ENCODE measurements at places on chromosomes 7 and 10.

- DNase-seq: no peak
These were observed 125.3 kb downstream of the CHCHD3 start for GRCh38 chr7:132956556-132956955.

- DNase-seq: peak; percentile 19
These were observed 111.9 kb upstream of the RHEB start for GRCh38 chr7:151631570-151631952.

DNA sequence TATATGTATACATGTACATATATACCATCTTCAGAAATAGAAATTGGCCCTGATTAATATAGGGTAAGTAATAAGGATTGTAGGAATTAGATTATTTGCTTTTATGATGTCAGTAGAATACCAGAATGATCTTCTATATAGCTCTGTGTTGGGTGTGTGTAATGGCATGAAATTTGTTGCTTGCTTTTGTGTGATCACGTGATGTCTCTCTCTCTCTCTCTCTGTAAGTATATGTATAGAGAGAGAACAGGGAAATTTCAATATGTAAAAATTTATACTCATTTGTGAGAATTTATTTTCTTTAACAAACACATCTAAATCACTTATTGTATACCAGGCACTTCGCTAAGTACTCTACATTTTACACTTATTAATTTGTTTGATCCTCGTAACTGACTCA, 272.7 kb downstream of the BICC1 start:
- DNase-seq: no peak

DNA sequence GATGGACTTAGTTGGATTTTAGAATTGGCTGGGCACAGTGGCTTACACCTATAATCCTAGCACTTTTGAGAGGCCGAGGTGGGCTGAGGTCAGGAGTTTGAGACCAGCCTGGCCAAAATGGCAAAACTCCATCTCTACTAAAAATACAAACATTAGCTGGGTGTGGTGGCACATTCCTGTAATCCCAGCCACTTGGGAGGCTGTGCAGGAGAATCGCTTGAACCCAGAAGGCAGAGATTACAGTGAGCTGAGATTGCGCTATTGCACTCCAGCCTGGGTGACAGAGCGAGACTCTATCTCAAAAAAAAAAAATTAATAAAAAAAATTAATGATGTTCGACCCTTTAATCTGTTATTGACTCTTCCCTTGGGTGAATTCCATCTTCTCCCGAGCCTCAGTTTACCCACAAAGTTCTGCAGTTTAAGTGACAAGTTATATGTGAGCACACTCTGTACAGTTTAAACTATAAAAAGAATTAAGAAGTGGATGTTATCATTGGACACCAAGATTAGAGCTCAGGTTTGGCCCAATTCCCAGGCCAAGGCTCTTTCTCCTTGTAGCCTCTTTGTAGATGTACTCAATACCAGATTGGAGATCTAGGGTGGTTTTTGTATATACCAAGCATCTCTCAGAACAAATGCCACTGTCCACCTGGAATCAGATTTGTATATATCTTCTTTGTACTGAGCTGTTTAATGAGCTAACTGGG, 15.0 kb downstream of the KAT6B start:
- no peak for DNase-seq

DNA sequence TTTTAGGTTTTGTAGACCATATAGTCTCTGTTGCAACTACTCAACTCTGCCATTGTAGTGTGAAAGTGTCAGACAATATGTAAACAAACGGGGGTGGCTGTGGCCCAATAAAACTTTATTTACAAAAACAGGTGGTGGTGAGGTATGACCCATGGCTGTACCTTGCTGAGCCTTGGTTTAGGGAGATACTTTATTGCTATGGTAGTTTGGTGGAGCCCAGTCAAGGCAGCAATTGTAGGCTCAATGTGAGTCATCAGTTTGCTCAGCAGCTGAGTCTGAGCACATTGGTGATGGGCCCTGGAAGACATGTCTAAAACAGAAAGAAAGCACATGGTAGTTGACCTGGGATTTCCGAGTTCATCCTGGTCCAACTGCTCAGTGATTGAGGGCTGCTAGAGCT, 242.5 kb downstream of the REEP3 start:
- DNase-seq: no peak

DNA sequence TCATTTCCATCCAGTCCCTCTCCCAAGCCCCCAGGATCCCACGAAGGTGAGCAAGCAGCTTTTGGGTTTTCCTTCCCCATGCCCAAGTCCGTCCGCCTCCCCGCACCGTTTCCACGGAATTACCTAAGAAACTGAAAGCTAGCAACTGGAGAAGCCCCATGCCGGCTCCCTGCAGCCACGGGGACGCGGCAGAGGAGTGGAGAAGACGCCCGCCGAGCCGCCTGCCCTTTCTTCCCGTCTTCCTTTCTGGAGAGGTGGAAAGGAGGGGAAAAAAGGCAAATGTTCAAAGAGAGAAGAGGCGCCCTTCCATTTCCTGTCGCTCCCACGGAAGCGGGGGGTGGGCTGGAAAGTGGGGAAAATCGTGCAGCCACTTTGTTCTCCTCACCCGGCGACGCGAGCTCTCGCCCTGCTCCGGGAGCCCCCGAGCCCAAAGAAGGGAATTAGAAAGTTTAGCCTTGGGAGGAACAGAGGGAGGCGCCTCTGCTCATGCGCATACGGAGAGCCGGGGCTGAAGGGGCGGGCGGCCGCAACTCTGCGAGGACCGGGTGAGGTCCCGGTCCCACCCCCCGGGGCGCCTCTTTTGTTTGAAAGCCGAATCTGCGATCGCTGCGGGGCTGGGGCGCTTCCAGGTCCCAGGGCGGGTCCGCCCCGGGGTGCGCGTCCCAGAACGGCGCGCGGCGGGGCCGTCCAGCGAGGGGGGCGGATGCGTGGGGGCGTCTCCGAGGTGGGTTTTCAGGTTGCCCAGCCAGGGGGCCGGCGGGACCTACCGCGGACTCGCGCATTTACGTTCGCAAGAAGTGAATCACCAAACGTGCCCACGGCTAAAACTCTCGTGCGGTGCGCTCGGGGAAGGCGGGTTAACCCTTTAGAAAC, at the start of gene LAMB1:
Gene LAMB1 (minus strand): TSS at position 436 of the 873 bp plus-strand sequence. CDS start 276 bp downstream, at position 160.
- peak; percentile 19 for DNase-seq

- no peak for DNase-seq
These were observed 271.4 kb downstream of the TSPAN12 start for GRCh38 chr7:120586571-120586970.

DNA sequence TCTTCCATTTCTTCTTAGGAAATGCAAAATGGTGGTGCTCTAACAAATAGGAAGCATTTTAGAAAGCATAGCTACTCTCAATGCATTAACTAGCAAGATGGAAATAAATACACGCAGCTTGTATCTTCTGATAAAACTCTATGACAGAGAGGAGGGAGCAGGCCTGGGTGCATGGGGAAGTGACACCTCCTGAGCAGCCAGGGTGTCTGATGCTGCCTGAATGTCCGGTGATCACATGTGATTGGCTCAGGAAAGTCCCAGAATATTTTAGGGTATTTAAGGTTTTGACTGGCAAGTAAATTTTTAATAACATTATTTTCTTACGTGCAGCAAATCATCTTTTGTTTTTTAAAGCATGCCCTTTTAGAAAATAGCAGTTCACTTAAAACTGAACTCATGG, 261.0 kb upstream of the KLF6 start:
- DNase-seq: no peak

GRCh38 chr7:148915211-148915610, 31.1 kb upstream of the EZH2 start:
- no peak for DNase-seq

DNA sequence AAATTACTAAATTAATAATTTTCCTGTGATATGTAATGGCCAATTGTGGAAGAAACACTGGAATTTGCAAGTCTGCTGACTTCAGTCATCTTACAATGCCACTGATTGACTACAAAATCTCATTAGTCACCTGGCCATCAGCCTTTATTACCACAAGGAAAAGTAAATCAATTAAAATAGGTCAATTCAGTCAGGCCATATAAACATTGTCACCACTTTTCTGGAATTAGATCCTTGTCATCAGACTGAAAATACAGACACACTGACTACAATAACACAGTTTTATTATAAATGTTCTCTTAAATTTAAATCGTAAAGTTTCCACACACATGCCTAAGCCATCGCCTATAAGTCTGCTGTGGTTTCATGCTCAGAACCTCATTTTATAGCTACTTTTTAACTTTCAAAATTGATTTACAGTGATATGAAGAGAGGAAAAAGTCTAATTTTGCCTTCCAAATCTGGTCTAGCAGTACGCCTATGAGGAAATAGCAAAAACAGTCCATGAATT, 54.2 kb downstream of the RTKN2 start:
- no peak for DNase-seq

GRCh38 chr7:36117203-36117840, 35.7 kb upstream of the EEPD1 start:
- no peak for DNase-seq

GRCh38 chr7:82286096-82286797, 157.3 kb downstream of the CACNA2D1 start:
- no peak for DNase-seq

- DNase-seq: no peak
These were observed 135.3 kb upstream of the VIPR2 start for GRCh38 chr7:159280008-159280407.

DNA sequence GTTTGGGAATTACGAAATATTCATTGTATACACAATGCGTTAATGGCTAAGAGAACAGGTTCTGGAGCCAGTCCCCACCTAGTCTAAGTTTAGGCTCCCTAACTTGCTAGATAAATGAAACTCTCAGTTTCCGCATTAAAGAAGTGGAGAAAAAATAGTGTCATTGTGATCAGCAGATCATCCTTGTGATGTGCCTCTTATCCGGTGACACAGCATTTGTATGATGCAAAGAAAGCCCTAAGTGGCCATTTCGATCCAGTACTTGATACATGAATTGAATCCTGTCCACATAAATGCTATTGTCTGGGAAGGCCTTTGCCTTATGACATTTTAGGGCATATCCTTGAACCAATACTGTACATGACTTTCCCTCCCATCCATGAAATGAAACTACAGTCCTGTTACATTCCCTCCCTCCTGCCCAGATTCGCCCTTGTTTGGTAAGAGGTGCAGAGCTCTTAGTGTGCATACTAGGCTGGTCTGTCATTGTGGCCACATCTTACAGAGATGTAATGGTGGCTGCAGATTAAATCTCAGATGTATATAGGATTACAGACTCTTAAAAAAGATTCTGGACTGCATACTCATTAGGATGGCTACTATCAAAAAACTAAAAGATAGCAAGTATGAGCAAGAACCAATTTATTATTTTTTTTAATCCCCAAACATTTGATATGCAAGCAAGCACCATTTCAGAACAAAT, 80.9 kb downstream of the LRRC4 start:
- no peak for DNase-seq

DNA sequence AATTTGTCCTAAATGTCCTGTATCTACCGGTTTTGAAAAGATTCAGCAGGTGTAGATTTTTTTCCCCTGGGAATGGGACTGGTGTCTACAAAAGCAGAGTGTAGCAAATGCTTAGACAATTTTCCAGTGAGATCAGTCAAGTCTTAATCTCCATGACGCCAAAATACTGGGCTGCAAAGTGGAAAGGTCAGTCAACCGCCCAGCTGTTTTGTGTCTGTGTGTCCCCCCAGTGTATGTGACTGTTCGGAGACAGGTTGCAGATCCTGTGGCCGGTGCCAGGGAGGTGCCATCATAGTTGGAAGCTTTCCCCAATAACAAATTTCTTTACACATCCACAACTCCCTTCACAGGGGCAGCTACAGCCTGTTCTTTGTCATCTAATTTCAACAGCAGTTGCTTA, 263.8 kb downstream of the ARHGAP12 start:
- DNase-seq: no peak

DNA sequence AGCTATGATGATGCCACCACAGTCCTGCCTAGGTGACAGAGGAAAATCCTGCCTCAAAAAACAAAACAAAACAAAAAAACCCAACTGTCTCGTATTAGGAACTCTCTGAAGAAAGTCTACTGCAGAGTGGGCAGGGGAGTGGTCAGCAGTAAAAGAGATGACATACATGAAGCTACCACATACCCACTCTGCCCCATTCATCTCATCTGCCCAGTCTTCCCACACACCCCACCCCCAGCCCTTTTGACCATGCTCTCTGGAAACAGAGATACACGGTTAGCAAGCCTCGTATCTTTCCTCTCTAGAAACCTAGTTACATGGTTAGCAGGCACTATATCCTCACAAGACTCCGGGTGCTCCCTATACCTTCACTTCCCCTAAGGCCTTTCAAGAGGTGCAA, 8.3 kb downstream of the SLC37A3 start:
- no peak for DNase-seq

DNA sequence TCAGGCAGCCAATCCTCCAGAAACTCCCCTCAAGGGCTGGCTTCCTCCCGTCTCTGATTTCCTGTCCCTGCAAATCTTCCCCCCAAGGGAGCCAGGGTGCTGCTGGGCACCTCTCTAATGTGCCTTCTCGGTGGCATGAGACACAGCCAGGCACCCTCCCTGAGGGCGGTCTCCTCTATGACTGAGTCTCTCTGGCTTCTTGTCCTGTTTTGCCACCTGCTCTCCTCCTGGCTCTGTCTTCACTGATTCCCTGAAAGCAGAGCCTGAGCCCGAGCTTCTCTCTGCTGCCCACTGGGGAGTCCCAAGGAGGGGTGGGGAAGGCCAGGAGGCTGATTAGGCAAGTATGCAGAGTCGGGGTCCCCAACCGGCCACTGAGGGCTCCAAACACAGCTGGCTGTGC, 60.4 kb upstream of the INSIG1 start:
- DNase-seq: no peak

DNA sequence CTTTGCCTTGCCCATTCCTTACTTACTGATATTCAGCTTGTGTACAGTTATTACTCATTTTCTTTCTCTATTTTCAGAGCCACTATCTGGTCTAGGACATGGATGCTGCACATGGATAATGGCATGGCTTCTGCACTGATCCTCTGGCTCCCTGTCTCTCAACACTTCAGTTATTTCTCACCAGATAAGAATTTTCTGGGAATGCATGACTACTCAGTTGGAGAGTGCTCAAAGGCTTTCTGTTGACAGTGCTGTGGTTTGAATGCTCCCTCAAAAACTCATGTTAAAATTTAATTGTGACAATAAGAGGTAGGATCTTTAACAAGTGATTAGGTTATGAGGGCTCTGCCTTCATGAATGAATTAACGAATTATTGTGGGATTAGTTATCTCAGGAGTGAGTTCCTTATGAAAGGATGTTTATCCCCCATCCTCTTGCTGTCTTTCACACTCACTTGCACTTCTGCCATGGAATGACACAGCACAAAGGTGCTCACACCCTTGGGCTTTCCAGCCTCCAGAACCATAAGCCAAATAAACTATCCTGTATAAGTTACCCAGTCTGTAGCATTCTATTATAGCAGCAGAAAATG, 16.1 kb upstream of the PIK3CG start:
- DNase-seq: no peak

- no peak for DNase-seq
These were observed 36.5 kb downstream of the IL15RA start for GRCh38 chr10:5940807-5941218.

- DNase-seq: no peak
These were observed 82.1 kb downstream of the CAMK1D start for GRCh38 chr10:12431151-12432101.

- DNase-seq: no peak
These were observed 353.7 kb downstream of the GLRX3 start for GRCh38 chr10:130489891-130490290.

- no peak for DNase-seq
These were observed 51.1 kb downstream of the TMEM209 start for GRCh38 chr7:130154131-130154500.
